ENCODE measurements at places on chromosomes 2 and 18. TPM values are rescaled to one million over a fixed set of nuclear protein-coding genes. Genes with fewer than 3 reads are reported as not detected.

Gene BAZ2B
- 46.7 TPM for total RNA-seq

- no peak for DNase-seq
- H3K4me1 ChIP-seq, result no peaks in the 10 kb centered on the region
- H3K4me3 ChIP-seq, result no peak overlapping the region
- no peaks in the 10 kb centered on the region for H3K27me3 ChIP-seq
- H3K36me3 ChIP-seq, result no peaks in the 10 kb centered on the region
These were observed 408.3 kb downstream of the NUP35 start for GRCh38 chr2:183532514-183532913.

Gene PLA2R1
- 2.1 TPM for total RNA-seq

Gene SLC1A4
- total RNA-seq, result 8.0 TPM

Gene CD8A
- not detected for total RNA-seq

DNA sequence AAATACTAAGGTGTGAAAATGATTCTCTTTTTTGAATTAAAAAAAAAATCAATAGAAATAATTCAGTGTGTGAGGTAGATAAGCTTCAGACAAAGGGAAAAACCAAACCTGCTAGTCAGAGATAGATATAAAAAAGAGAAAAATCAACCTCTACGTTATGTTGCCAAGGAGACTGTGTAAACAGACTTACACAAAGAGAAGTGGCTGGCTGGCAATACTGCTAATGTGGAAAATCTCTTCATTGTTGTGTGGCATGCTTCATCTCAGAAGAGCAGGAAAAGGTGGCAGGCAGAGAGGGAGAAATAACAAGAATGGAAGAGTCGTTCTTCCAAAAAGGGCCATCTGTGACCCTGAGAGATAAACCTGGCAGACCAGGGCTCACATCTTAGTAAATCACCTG is 200.8 kb downstream of the SLC8A1 start:
- H3K27ac ChIP-seq, result no peak overlapping the region
- H3K27me3 ChIP-seq, result no peaks in the 10 kb centered on the region
- no peak for DNase-seq
- H3K4me3 ChIP-seq, result no peak overlapping the region
- no peaks in the 10 kb centered on the region for H3K4me1 ChIP-seq

Gene AKAIN1
- not detected for total RNA-seq

GRCh38 chr2:201046881-201047280 is 24.6 kb downstream of the HYCC2 start:
- H3K4me1 ChIP-seq, result no peaks in the 10 kb centered on the region
- DNase-seq, result no peak
- H3K27me3 ChIP-seq, result no peaks in the 10 kb centered on the region
- H3K36me3 ChIP-seq, result peaks cover 5% of the 10 kb centered on the region
- no peak overlapping the region for H3K4me3 ChIP-seq

Gene GNLY
- total RNA-seq, result 6.7 TPM

Gene RAMP1
- 135 TPM for total RNA-seq

GRCh38 chr2:148721520-148721931 is 77.0 kb downstream of the EPC2 start:
- no peaks in the 10 kb centered on the region for H3K36me3 ChIP-seq
- DNase-seq, result no peak
- H3K4me3 ChIP-seq, result no peak overlapping the region
- no peak overlapping the region for H3K27ac ChIP-seq
- H3K27me3 ChIP-seq, result no peaks in the 10 kb centered on the region

GRCh38 chr18:75003039-75003438 is 205.9 kb downstream of the PTGR3 start:
- H3K36me3 ChIP-seq, result no peaks in the 10 kb centered on the region
- no peak for DNase-seq
- H3K27me3 ChIP-seq, result no peaks in the 10 kb centered on the region
- peaks cover 16% of the 10 kb centered on the region for H3K4me1 ChIP-seq
- no peak overlapping the region for H3K4me3 ChIP-seq

DNA sequence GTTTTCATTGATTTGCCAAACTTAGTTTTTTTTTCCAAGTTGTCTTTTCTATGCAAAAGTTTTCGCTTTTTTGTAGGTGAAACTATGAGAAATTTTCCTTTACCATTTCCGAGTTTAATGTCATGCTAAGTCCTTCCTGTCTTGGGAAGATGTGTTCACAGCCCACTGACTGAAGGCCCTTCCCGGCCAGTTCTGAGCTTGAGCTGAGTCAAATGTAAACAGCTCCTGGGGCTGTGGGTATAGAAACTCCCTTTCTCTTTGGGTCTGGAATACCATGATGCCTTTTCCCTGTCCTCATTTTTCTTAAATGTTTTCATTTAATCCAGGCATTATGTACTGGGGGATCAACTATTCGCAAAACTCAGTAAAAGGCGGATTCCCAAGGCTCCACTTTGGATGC is 69.8 kb upstream of the IL1R1 start:
- no peak for DNase-seq
- H3K27me3 ChIP-seq, result no peaks in the 10 kb centered on the region
- no peak overlapping the region for H3K27ac ChIP-seq
- peaks cover 15% of the 10 kb centered on the region for H3K4me1 ChIP-seq
- H3K4me3 ChIP-seq, result no peak overlapping the region

Gene LRRTM1
- total RNA-seq, result not detected

- no peaks in the 10 kb centered on the region for H3K36me3 ChIP-seq
- no peaks in the 10 kb centered on the region for H3K4me1 ChIP-seq
- H3K27ac ChIP-seq, result no peak overlapping the region
- DNase-seq, result no peak
- no peaks in the 10 kb centered on the region for H3K27me3 ChIP-seq
These were observed 312.4 kb upstream of the TCF4 start for GRCh38 chr18:55900380-55900779.

- H3K4me1 ChIP-seq, result no peaks in the 10 kb centered on the region
- DNase-seq, result no peak
- no peaks in the 10 kb centered on the region for H3K27me3 ChIP-seq
- no peak overlapping the region for H3K4me3 ChIP-seq
- no peak overlapping the region for H3K27ac ChIP-seq
These were observed 80.9 kb upstream of the POU3F3 start for GRCh38 chr2:104772996-104773395.

DNA sequence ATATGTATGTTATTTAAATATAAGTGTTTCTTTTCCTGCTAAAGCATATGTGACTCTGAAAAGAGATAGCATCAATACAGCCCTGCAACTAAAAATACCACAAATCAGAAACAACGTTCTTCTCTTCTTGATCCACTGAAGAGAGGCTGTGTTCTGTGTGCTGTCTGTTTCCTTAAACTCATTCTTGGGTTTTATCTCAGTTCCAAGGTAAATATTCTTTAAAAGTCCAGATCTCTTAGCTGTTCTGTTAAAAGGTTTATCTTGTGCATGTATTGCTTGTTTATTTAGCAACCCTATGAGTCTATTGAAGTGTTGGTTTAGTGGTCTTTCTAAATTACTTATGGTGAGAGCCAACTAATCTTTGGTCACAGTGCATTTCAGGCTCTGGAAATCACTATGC is 173.3 kb upstream of the NT5C1B start:
- DNase-seq, result no peak
- H3K27ac ChIP-seq, result no peak overlapping the region
- no peak overlapping the region for H3K4me3 ChIP-seq

- H3K4me1 ChIP-seq, result no peaks in the 10 kb centered on the region
- H3K27me3 ChIP-seq, result no peaks in the 10 kb centered on the region
- H3K27ac ChIP-seq, result no peak overlapping the region
- no peaks in the 10 kb centered on the region for H3K36me3 ChIP-seq
- H3K4me3 ChIP-seq, result no peak overlapping the region
- DNase-seq, result no peak
These were observed 1397.6 kb upstream of the DDX18 start for GRCh38 chr2:116416731-116417377.

DNA sequence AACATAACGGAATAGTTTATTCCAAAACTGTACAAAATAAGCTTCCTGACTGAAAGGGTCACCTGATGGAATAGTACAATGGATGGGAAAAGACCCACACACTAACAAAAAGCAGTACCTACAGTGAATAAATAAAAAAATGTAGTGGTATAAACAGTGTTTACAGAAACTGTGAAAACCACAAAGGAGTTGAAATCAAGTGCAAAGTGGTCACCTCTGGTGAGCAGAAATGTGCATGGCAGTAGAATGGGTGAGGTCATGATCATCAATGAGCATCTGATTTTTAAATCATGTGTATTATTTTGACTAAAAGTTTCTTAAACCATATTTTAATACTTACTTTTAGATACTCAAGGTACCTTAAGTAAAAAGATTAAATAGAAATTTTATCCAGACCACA is 11.4 kb downstream of the WDSUB1 start:
- DNase-seq, result no peak
- H3K27me3 ChIP-seq, result no peaks in the 10 kb centered on the region
- H3K36me3 ChIP-seq, result peaks cover 70% of the 10 kb centered on the region

Gene ASXL3
- total RNA-seq, result 3.5 TPM

Gene PER2
- total RNA-seq, result 7.1 TPM

DNA sequence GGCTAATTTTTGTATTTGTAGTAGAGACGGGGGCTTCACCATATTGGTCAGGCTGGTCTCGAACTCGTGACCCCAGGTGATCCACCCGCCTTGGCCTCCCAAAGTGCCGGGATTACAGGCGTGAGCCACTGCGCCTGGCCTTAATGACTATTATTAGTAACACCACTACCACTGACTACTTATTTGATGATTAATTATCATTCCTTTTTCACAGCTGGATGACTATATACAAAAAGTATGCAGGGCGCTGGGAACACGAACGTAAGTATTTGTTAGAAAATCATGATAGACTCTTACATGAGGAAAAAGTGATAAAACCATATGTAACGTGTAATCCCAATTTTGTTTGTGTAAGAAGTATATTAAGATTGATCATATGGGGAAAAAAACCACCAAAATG is 21.6 kb downstream of the DARS1 start:
- DNase-seq, result no peak
- no peak overlapping the region for H3K27ac ChIP-seq
- H3K4me1 ChIP-seq, result peaks cover 11% of the 10 kb centered on the region
- H3K27me3 ChIP-seq, result no peaks in the 10 kb centered on the region
- no peak overlapping the region for H3K4me3 ChIP-seq
- peaks cover 22% of the 10 kb centered on the region for H3K36me3 ChIP-seq

- H3K27ac ChIP-seq, result no peak overlapping the region
- H3K27me3 ChIP-seq, result no peaks in the 10 kb centered on the region
- H3K4me1 ChIP-seq, result peaks cover 38% of the 10 kb centered on the region
- peak; percentile 79 for DNase-seq
- no peak overlapping the region for H3K4me3 ChIP-seq
These were observed 138.0 kb downstream of the CTIF start for GRCh38 chr18:48676756-48677368.

Gene TMEM17
- 2.3 TPM for total RNA-seq

GRCh38 chr18:2971741-2972552 is 41.0 kb downstream of the LPIN2 start:
- H3K27ac ChIP-seq, result peak overlapping the region; percentile 21
- peaks cover 13% of the 10 kb centered on the region for H3K4me1 ChIP-seq
- H3K4me3 ChIP-seq, result peak overlapping the region; percentile 37
- peak; percentile 58 for DNase-seq

DNA sequence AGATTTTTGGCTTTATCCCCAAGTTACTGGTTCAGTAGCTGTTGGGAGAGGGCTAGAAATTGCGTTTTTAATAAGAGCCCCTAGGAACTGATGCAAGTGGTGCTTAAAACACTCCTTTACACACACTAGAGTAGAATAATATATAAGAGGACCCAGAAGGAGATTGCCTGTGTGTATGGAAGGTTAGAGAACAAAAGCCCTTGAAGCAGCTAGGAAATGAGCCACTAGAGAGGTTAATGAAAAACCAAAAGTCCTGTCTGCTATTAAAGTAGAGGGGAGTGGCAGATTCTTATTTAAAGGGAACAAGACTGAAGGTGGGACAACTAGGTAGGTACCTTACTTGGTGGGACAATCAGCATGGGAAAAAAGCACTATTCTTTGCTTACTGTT is 14.4 kb upstream of the SLC39A10 start:
- H3K4me3 ChIP-seq, result no peak overlapping the region
- no peak overlapping the region for H3K27ac ChIP-seq
- H3K27me3 ChIP-seq, result no peaks in the 10 kb centered on the region
- H3K4me1 ChIP-seq, result no peaks in the 10 kb centered on the region

DNA sequence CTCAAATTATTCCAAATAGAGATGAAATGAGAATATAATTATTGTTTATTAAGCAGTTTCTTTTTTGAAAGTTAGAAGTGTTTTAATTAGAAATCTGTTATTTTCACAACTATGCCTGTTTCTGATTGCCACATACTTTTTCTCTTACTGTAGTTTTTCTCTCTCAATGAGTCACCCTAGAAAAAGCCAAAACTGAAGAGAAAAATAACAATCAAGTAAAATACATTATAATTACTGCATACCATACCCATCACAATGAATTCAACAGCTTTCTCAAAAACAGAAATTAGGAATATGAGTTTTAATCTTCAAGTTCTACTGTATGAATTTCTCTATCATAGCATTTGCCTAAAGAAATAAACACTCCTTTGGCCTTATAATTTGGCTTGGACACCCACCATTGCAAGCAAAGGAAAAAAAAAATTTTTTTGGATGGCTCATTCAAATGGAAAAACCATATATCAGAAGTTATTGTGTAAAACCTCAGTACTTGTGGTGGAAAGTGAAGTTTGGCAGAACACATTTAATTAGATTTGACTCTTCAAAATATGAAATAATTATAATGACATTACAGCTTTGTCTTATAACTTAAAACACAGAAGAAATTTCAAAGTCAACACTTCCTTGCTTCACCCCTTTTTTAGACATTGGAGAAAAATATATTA is 138.5 kb downstream of the DYM start:
- peaks cover 9% of the 10 kb centered on the region for H3K4me1 ChIP-seq
- H3K27ac ChIP-seq, result no peak overlapping the region
- no peaks in the 10 kb centered on the region for H3K27me3 ChIP-seq
- DNase-seq, result no peak
- no peak overlapping the region for H3K4me3 ChIP-seq

Gene DIPK1C
- total RNA-seq, result 9.0 TPM

DNA sequence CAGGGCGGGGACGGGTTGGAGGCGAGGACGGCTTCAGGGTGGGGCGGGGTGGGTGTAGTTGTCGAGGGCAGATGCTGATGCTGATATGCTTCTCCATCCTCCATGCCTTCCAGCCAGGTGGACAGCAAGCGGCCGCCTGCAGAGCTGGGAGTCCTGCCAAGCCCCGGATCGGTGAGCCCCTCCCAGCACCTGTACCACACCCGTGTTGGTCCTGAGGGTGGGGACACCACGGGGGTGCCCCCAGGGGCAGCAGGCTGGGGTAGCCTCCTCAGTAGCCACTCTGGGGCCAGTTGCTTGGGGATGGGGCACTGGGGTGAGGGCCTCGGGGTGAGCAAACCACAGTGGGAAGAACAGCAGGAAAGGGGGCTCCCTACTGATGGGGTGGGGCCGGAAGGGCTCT is 2.6 kb downstream of the ANO7 start:
- no peak overlapping the region for H3K4me3 ChIP-seq
- H3K27ac ChIP-seq, result no peak overlapping the region
- no peaks in the 10 kb centered on the region for H3K27me3 ChIP-seq
- H3K36me3 ChIP-seq, result no peaks in the 10 kb centered on the region
- DNase-seq, result no peak

- no peak overlapping the region for H3K27ac ChIP-seq
- H3K27me3 ChIP-seq, result peaks cover 15% of the 10 kb centered on the region
- no peak overlapping the region for H3K4me3 ChIP-seq
These were observed 94.0 kb downstream of the AQP4 start for GRCh38 chr18:26771524-26771923.

Gene NCKAP1
- total RNA-seq, result 138 TPM

Gene SIX3
- total RNA-seq, result not detected

- peaks cover 14% of the 10 kb centered on the region for H3K27me3 ChIP-seq
- no peaks in the 10 kb centered on the region for H3K36me3 ChIP-seq
- no peak overlapping the region for H3K27ac ChIP-seq
- H3K4me1 ChIP-seq, result no peaks in the 10 kb centered on the region
- H3K4me3 ChIP-seq, result no peak overlapping the region
These were observed 51.7 kb upstream of the OTOF start for GRCh38 chr2:26529406-26530239.
